ENCODE measurements at places on chromosomes 2 and 18.

DNA sequence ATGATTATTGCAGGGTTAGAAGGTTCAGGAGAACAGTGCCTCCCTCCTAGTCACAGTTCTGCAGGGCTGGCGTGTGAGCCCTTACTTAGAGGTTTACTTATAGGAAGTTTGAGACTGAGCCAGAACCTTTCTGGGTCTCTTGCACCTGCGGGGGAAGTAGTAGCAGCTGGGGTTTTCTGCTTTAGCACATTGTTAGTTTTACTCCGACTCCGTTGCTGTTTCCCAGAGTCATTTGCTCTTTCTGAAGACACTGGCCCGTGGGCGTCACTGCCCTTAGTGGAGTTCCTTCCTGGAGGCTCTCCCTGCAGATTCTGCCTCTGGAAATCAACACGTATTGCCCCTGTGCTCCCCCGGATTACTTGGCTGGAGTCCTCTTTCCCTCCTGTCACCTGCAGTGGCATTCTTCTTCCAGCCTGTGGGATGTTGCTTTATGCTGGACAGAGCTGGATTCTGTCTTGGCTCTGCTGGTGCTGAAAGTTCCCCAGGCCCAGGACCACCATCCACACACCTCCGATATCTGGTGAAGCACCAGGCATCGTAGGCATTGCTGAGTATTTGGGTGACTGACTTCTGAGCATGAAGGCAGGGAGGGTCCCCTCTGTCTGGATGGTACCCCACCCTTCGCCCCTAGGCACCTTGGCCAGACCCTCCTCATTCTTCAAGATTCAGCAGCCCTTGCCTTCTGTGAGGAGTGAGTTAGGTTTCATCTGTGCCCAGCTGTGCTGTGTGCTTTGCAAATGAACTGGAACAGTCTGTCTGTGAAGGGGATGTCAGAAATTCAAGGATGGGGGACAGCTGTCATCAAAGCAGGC lies 51.7 kb downstream of the AGAP1 start:
- no peak for DNase-seq

GRCh38 chr18:75139226-75139911 lies 69.6 kb downstream of the PTGR3 start:
- DNase-seq = no peak

DNA sequence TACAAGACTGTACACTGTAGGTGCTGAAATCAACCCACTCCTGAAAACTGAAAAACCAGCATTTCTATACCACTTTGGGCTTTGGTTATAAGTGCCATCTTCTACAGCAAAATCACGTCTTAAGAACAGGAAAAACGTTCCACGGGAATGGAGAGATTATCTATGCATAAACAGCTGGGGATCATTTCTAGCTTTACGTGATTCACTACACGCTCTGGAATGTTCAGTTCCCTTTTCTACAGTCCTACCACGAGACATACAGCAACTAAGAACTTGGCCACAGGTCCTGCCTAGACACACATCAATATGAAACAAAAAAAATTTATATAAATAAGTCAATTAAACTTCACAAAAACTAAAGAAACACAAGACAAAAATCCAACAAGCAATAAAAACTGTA lies 3.6 kb downstream of the CXCR4 start:
- DNase-seq = no peak

- no peak for DNase-seq
These were observed 194.5 kb upstream of the APCDD1 start for GRCh38 chr18:10259901-10260300.

DNA sequence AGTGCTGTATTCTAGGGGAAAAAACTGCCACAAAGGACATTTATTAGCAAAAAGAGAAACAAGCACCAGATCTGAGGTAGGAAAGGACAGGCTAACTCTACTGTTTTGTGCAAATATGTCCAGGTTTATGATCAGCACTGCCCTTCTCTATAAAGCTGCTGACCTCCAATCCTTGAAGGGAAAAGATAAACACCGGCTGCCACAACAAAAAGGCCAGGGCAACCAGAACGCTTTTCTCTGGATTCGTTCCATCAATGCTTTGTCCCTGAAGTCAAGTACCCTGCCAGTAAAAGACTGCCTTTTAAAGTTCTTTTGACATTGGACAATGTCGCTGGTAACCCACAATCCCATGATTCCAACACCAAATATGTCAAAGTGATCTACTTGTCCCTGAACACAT lies 21.0 kb downstream of the SMAD2 start:
- no peak for DNase-seq

DNA sequence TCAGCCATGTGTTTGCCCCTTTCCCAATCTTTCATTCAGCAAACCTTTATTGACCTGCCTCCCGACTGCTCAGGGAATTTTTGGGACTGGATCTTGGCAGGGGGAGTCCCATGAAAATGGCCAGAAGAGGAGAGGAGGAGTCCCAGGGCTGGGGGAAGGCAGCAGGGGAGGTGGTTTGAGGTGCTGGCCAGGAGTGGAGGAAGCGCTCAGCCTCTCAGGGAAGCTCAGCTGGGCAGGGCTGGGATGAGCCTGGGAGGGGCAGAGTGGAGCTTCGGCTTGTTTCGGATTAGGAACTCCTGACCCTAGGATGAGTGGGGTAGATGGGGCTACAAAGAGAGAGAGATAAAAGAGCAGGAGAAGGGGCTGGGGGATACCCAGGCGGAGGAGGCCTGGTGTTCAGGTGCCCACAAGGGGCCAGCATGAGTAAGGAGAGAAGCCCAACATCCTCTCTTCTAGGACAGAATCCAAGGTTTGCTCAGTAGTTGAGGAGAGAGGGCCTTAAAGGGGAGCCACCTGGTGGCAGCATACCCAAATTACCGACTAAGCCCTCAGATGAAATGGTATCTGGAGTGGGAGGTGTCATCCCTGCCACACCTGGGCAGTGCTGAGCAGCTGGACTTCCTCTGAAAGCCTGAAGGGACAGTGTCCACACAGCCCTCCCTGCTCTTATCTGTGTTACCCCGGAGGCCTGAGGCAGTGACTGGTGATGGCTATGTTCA lies 91.1 kb downstream of the INHBB start:
- peak; percentile 82 for DNase-seq

GRCh38 chr2:28648671-28649395 lies 102.8 kb upstream of the PPP1CB start:
- peak; percentile 40 for DNase-seq

GRCh38 chr2:173053043-173053699 lies 22.5 kb upstream of the MAP3K20 start:
- DNase-seq = no peak

DNA sequence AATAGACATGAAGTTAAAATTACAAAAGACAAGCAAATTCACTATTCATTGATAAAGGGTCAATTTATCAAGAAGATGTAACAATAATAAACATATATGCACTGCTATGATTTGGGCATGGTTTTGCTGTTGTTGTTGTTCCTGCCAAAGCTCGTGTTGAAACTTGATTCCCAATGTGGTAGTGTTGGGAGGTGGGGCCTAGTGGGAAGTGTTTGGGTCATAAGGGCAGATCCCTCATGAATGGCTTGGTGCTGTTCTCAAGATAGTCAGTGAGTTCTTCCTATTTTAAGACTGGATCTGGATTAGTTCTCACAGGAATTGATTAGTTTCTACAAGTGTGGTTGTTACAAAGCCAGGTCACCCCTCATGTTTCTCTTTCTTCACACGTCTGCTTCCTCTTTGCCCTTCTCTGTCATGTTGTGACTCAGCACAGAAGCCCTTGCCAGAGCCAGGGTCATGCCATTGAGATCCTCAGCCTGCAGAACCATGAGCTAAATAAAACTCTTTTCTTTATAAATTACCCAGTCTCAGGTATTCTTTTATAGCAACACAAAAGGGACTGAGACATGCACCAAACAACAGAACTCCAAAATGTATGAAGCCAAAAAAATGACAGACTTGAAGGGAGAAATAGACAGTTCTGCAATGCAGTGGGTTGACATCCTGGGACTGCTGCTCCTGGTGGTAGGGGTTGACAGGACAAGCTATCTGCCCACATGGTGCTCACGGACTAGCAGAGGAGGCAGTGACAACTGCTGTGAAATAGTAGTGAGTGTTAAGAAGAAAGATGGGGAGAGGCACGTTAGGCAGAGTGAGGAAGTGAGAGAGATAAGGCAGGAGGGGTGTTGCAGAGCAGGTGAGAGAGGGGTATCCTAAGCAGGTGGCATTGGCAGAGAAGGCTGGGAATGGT lies 18.6 kb upstream of the SKA1 start:
- DNase-seq = peak; percentile 3

GRCh38 chr2:184316921-184317320 lies 281.4 kb upstream of the ZNF804A start:
- DNase-seq = no peak

DNA sequence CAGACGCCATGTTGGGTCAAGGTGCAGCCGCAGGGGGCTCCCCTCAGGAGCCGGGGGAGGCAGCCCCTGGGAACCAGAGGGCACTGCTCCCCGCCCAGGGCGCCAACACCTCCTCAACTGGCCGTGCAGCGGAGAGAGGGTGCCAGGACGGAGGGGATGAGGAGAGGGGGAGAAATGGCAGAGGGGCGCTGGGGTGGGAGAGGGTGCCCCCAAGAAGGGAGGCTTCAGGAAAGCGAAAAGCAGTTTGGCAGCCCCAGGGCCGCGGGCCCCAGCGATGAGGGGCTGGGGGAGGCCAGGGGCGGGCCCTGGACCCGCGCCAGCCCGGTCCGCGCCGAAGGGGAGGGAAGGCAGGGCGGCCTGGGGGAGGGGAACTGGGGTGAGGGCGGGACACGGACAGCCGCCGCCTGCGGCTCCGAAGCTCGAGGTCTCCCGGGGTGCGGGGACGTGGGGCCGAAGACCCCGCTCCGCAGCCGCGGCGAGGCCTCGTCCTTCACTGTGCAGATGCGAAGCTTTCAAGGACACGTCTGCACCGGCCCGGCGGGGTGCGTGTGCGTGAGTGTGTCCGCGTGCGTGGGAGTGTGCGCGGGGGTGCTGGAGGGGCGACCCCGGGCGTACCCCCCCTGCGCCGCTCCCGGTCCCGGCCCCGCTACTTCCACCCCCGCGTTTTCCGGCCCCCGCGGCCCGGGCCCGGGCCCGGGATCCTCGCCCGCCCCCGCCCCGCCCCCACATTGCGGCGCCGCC lies 1.4 kb downstream of the DNMT3A start:
- DNase-seq = no peak

GRCh38 chr2:8851811-8852560 lies 14.6 kb upstream of the KIDINS220 start:
- DNase-seq = no peak

- peak; percentile 36 for DNase-seq
These were observed 31.8 kb downstream of the AGFG1 start for GRCh38 chr2:227503433-227504406.

DNA sequence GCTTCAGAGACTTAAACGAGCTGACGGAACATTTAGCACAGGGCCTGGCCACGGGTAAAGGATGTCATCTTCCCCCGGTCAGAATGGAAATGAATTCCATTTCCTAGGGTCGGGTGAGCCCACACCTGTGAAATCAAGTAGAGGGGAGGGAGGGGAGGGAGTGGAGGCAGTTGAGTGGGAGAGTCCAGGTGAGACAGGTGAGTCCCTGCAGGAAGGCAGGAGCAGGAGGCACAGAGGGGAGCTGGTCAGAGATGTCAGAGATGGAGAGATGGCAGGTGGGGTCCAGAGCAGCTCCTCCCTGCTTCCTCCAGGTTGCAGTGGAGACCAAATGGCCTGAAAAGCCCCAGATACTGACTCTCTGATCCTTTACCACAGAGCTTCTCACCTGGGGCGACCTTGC lies 55.2 kb downstream of the SH3BP4 start:
- no peak for DNase-seq

DNA sequence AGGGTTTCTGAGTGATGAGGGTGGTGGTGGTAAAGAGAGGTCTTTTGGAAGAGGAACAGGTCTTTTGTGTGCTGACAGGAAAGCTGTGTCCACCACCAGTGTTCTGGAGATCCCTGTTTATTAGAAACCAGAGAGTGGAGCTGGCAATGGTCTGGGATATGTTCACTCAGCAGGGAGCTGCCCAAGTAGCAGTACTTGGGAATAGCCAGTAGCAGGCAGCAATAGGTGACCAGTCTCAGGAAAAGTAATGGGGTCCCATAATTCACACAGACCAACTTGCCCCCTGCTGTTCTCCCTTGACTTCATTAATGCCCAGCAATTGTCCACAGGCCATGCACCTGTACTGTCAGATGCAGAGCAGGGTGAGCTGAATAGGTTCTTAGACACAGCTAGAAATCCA lies 1.8 kb downstream of the TSPYL6 start:
- no peak for DNase-seq

DNA sequence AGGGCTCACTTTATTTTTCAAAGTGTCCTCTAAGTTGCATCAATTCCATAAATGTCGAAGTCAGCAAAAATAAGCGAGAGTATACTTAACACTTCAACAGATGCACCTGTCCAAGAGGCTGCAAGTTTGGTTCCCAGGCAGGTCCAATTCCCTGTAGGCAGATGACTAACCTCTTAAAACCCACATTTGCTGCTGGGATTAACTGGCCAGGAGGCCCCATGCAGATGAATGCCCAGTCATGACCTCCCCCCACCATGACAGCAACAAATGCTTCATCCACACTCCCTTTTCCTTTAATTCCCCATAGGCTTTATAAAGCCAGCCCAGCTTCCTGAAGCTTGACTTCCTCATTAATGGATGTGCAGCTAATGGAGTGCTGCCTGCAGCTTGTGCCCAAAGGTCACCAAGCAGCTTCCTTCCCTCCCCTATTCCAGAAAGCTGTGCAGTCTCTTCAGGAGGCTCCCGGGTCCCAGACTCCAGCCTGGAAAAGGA lies 35.7 kb downstream of the REEP1 start:
- DNase-seq = no peak

GRCh38 chr18:48649231-48649630 lies 110.4 kb downstream of the CTIF start:
- DNase-seq = no peak

- no peak for DNase-seq
These were observed 198.9 kb upstream of the RAB6C start for GRCh38 chr2:129780316-129781270.

- no peak for DNase-seq
These were observed 69.8 kb downstream of the BCL2 start for GRCh38 chr18:63249771-63250170.

- DNase-seq = no peak
These were observed 454.5 kb downstream of the FBXO15 start for GRCh38 chr18:73693091-73693490.

DNA sequence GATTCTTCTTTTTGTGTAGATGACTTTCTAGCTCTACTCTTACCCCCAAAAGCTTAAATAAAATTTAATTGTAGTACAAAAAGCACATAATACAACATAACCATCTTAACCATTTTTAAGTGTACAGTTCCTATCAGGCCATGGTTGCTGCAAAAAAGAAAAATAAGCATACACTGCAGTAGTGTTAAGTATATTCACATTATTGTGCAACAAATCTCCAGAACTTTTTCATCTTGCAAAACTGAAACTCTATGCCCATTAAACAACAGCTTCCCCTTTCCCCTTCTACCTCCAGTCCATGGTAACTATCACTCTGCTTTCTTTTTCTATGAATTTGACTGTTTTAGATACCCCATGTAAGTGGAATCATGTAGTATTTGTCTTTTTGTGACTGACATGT lies 18.1 kb downstream of the PPM1B start:
- DNase-seq = no peak

- DNase-seq = peak; percentile 14
These were observed 174.9 kb downstream of the ASB1 start for GRCh38 chr2:238601433-238602222.

GRCh38 chr18:3119401-3120341 lies 100.1 kb downstream of the MYOM1 start:
- DNase-seq = peak; percentile 78
